ENCODE measurements at places on chromosomes 2 and 18.

DNA sequence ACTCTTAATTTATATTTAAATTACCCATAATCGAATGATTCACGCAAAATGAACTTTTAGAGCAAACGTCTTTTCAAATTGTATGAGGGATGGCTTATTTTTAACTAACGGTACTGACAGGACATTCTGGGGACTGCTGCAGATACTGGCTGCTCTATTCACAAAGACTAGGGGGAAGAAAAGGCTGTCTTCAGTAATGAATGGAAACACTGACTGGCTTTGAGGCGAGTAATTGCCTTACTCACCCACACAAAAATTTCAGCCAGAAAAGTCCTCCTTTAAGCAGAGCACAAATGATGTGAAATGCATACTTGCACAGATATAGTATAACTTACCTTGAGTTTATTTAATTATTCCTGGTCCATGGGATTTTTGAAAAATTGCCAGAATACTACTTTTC lies 852.6 kb downstream of the DPP10 start:
- no peak for DNase-seq

DNA sequence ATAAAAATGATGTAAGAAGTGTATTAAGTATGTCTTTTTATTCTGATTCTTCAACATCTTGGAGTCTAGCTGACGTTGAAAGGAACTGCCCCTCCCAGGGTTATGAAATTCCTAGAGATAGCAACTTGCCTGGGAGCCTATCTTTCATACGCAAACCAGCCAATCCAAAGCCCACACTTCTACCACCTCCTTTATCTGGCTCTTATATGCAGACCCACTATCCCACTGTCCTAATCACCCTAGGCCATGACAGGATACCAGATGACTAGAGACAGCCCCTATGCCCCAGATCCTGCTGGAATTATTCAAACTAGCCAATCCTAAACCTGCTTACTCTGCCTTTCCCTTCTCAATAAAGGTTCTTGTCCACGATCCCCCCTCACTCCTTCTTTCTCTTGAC lies 11.8 kb upstream of the CDC42EP3 start:
- no peak for DNase-seq

GRCh38 chr2:61585383-61585782 lies 47.2 kb upstream of the XPO1 start:
- no peak for DNase-seq

DNA sequence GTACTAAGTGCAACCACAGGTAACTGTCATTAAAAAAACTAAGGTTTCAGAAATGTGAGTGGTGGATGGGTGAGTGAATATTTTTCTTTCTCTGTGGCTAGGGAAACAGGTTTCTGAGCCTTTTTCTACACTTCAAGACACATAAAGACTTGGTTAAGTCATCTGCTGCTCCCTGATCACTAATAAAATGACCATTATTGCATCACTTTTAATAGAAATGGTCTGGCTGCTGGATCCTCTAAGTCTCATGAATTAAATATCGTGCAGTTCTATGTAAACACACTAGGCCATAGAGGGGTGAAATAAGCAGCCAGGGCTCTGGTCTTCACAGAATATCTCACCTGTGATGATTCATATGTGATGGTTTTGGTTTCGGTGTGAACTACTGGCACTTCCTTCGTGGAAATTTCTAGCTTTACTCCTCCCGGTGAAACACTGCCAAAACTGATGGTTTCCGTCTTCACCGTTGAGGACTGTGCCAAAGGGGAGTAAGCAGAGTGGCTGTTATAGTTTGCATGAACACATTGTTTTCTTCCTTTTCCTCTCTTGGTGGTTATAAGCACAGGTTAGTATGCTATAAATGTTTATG lies 100.4 kb upstream of the ZBTB14 start:
- DNase-seq = no peak

- DNase-seq = peak; percentile 63
Measured at GRCh38 chr2:236168110-236169080, at the start of gene GBX2. TSS of gene GBX2 (minus strand) at chr2:236168386. CDS start at chr2:236167971, 415 bp downstream.

DNA sequence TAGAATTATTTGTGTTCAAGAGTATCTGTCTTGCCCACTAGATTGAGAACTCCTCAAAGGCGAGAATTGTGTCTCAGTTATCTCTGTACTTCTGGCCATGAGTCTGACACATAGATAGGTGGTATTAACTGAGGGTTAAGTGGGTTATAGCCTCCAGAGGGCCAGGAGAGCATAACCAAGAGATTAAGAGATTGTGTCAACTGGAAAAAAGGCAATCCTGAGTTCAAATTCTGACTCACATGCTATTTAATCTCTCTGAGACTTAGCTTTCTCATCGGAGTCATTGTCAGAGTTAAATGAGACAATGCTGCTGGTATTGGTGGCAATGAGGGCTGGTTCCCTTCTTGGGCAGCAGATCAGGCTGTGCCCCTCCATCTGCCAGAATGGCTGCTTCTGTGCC lies 330.9 kb downstream of the TNS1 start:
- no peak for DNase-seq

- no peak for DNase-seq
Measured at GRCh38 chr18:47978141-47978540, 47.7 kb upstream of the SMAD2 start.

All from fibroblast of skin of abdomen (primary cell).